ENCODE measurements at places on chromosomes 6 and 20. TPM values are rescaled to one million over a fixed set of nuclear protein-coding genes. Genes with fewer than 3 reads are reported as not detected.

DNA sequence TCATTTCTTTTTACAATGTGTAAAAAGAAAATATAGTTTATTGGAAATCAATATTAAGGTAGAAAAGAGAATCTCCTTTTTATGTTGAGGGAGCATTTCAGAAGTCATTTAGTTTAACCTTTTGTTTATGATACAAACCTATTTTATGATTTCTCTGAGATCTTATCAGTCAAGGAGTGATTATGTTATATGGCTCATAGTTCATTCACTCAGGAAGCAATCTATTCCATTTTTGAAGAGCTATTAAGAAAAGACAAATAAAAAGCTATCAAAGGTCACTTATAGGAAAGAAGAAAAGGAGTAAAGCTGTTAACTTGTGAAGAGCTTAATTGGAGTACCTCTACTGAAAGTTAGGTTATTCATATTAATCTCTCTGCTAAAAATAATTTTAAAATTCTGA, 526.6 kb upstream of the JAG1 start:
- DNase-seq, result no peak

- no peak for DNase-seq
These were observed 36.6 kb downstream of the MTRES1 start for GRCh38 chr6:107064579-107065065.

DNA sequence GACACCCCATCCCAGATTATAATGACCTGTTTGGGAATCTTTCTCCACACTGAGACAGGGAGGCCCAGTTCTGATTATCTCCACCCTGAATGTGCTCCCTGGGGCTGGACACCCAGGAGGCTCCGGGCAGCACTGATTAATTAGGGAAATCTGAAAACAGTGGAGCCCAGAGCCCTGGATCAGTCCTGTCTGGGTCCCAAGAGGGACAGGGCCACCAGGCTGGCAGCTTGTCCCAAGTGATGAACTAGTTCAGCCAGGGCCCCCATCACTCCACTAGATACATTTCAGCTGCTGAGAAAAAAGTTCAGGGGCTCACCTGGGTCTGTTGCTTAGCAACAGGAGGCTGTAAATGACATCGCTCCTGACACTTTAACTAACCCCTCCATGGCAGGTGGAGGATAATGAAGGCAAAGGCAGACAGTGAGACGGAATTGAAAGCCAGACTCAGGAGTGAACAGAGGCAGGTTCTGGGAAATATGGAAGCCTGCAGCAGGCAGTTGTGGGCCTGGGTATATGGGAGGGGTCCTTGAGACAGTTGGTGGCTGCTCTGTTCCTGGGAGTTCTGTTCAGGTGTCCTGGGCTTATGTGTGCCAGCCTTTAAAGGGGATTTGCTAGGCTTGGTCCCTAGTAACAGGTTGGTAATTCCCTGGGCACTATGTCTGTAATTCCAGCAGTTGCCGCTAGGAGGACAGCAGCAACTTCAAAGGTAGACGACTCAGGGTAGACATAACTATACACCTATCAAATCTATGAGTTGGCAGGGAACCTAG, 78.3 kb upstream of the CTNNBL1 start:
- no peak for DNase-seq

DNA sequence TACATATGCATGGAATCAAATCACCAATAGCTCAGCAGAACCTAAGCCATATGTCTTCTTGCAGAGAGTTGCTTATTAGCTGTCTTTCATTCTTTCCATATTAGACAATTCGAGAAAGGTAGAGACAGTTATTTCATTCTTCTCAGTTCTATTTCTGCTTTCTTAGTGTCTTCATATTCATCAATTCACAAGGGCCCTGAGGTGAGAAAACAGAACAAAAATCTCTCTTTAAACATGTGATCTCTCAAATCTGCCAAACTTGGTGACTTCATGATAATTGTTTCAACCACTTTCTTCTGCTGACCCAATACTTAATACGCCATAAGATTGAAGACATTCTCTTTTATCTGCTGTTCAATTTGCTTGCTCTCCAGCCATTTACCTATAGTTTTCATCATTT, 229.7 kb upstream of the MARCKS start:
- DNase-seq, result no peak

DNA sequence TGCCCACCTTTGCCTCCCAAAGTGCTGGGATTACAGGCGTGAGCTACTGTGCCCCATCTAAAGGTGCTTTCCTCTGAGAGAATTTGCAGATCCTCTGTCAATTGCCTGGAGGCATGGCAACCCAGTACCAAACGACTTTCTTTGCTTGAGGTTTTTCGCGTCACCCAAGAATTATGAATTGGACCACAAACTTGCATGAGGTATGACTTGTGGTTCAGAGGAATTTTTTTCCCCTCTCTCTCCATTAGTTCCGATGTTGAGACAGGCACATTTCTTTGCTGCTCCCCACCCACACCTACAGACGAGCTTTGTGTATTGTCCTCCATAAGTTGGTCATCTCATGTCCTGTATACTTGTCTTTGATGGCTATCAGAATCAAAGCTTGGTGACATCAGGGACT, 11.8 kb upstream of the SCAF8 start:
- DNase-seq, result no peak

DNA sequence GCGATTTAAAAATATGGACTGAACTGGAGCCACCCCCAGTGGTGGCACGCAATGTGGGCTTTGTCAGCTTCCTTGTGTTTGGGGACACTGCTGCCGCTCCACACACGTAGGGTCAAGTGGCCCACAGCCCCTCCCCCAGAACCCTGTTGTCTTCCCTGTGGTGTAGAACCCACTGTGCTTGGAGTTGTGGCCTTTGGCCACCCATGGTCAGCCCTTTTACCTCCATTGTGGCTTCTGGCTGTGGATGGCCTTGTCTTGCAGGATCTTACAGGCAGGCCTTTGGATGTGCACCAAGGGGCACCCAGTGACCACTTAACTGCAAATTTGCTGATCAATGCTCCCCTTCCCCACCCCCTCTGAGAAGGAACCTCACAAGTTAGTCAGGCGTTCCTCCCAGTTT, 2.0 kb upstream of the LEMD2 start:
- DNase-seq, result no peak

- no peak for DNase-seq
These were observed 63.0 kb upstream of the KIF25 start for GRCh38 chr6:167934426-167934864.

DNA sequence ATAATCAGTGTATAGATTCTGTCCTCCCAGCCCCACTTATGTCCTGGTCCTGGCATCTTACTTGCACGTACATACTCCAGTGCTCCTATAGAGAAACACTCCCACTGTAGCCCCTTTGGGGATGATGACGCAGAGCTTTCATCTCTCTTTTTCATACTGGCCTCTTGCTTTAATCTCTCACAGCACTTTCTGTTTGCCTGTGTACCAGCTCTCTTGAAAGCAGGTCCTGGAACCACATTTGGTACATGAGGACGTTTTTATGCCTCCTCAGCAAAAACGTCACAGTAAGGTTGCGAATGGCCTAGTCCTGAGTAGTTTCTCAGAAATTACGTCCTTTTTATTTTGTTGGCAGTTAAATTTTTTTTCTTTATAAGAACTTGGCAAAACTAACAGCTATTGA, 10.8 kb downstream of the L3MBTL3 start:
- DNase-seq, result no peak

DNA sequence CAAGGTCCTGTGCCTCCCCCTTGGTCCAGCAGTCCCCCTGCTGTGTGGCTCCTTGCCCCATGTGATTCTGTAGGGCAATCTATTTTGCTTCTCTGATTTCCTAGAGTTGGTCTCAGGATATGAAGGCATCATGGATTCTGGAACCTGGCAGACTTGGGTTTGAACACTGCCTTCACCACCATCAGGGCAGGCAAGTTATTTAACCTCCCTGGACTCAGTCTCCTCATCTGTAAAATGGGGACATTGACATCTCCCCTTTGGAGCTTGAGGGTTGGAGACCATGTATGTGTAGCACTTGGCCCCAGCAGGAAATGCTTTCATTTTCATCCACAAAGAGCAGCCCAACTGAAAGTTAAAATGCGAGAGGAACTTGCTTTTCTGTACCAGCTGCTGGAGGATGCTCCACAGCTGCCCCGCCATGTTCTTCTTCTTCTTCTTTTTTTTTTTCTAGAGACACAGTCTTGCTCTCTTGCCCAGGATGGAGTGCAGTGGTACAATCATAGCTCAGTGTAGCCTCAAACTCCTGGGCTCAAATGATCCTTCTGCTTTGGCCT, 6.7 kb downstream of the TOX2 start:
- DNase-seq, result no peak

The OR2J3 gene
- not detected for total RNA-seq

The FAM217A gene
- not detected for total RNA-seq

The PCSK2 gene
- not detected for total RNA-seq

Data from omental fat pad (tissue), 4 donors.